SJSA1 (cell line): ENCODE measurements at places on chromosomes 2 and 18. TPM values are rescaled to one million over a fixed set of nuclear protein-coding genes. Genes with fewer than 3 reads are reported as not detected.

Gene CD8A
- not detected in 2 replicates for total RNA-seq

- DNase-seq = no peak
Measured at GRCh38 chr2:187435756-187436155, 12.3 kb downstream of the CALCRL start.

Gene EPB41L3
- 0.21 TPM in 1 of 2 replicates, not detected in the other for total RNA-seq

DNA sequence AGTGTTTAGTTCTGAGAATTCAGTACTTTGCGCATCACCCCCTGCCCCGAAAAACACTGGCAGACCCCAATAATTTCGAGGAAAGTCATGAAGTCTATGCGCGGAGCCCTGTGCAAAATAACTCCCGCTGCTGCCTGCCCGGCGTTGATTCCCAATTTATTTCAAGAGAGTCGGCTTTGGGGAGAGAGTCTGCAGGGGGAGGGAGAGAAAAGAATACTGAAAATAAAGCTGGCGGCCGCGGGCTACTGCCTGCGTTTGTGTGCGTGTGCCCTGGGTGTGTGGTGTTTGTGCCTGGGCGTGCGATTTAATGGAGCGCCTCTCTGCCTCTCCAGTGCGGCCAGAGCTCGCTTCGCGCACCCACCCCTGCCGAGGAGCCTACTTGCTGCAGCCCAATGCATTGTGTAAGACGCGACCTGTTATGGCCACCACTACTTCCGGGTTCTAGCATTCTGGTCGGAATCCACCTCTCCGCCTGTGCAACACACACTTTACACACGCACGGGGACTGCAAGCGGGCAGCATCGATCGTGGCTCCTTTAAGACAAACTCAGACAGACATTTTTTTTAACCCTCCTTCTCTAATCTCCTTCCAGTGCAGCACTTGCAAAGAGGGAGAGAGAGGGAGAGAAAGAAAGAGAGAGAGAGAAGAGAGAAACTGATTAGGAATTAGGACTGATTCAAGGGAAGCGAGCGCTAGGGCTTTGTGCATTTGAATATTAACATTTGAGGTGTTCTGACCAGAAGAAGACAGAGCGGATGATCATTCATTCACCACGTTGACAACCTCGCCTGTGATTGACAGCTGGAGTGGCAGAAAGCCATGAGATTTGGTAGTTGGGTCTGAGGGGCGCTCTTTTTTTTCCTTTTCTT, at the start of gene MEIS1:
Gene MEIS1 (plus strand): TSS at position 447 of the 870 bp plus-strand sequence. CDS start 732 bp downstream, outside the sequence.
- peak; percentile 90 for DNase-seq

- no peak for DNase-seq
Measured at GRCh38 chr2:79822136-79822535, 309.3 kb downstream of the CTNNA2 start.

Gene ANKRD30B
- not detected in 2 replicates for total RNA-seq

DNA sequence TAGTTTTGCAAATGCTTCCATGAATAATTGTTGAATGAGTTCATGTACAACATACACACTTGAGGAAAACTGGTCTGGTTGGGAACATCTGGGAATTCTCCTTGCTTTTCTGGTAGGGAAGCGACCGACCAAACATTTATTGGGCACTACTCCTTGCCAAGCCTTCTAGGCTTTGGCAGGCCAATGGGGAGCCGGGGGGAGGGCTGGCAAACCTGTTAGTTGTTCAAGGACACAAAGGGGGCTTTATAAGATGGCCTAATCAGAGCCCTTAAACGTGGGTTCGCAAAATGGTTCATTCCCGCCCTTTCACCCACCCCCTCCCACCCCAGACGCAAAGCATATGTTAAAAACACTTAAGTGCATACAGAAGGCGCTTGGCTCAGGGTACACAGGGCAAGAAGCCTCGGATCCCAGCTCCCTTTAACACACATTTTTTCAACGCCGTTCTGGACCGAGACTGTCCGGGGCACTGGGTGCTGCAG, 844 bp upstream of the VSNL1 start:
- peak; percentile 9 for DNase-seq

DNA sequence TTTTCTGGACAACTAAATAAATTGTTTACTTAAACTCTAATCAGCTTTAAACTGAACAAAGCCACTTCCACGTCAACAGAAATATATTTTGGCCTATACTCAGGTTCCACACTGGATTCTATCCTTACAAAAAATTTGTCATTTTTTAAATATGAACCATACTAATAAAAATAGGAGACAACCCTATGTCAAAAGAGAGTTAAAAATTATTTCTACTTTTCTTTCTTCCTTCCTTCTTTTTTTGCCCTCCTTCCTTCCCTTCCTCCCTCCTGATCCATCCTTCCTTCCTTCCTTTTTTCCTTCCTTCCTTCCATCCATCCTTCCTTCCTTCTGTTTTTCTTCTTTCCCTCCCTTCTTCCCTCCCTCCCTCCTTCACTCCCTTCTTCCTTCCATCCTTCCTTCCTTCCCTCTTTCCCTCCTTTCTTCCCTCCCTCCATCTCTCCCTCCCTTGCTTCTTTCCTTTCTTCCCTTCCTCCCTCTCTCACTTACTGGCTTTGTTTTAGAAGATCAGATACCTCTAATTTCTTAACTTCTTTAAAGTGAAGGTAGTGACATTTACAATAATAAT, 1444.9 kb downstream of the DPP10 start:
- no peak for DNase-seq

GRCh38 chr2:9407363-9407811, 15.9 kb downstream of the ITGB1BP1 start:
- DNase-seq = no peak

- DNase-seq = no peak
Measured at GRCh38 chr2:216555274-216555673, 56.6 kb downstream of the RPL37A start.

- no peak for DNase-seq
Measured at GRCh38 chr2:151379169-151379568, 21.8 kb downstream of the TNFAIP6 start.

Gene MRPS5
- total RNA-seq = 57.4 and 97.1 TPM in 2 replicates

GRCh38 chr2:219086196-219086595, 25.5 kb upstream of the IHH start:
- DNase-seq = no peak

Gene HOXD11
- total RNA-seq = not detected in 2 replicates

- no peak for DNase-seq
Measured at GRCh38 chr18:2655954-2656236, 369 bp downstream of the SMCHD1 start.

Gene CMPK2
- 0.55 and 3.1 TPM in 2 replicates for total RNA-seq

DNA sequence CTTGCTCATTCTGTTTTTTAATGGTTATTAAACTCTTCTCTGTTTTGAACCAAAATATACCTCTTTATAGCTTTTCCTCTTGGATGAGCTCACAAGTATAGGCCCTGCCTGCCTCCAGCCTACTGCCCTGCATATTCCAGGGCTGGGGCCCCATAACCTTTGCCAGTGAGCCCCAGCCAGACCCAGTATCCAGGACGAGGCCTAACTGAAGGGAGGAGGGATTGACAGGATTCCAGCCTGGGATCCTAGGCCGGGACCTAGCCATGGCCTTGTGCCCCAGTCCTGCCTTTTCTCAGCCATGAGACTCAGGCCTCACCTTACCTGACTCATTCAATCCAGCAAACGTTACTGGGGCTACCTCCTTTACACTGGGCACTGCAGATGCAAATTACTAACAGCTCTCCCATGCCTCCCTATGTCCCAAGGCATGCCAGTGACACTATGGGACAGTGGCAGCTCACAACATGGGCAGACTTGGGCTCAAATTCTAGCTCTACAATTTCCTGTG, 159.2 kb downstream of the DDX1 start:
- no peak for DNase-seq

GRCh38 chr18:21914739-21915319, 174.2 kb downstream of the MIB1 start:
- no peak for DNase-seq

- DNase-seq = no peak
Measured at GRCh38 chr18:21457179-21457535, 143.3 kb downstream of the ESCO1 start.

GRCh38 chr2:239947729-239948045, 77.5 kb downstream of the NDUFA10 start:
- no peak for DNase-seq

GRCh38 chr2:78757640-78758039, 267.9 kb upstream of the REG3G start:
- DNase-seq = no peak

DNA sequence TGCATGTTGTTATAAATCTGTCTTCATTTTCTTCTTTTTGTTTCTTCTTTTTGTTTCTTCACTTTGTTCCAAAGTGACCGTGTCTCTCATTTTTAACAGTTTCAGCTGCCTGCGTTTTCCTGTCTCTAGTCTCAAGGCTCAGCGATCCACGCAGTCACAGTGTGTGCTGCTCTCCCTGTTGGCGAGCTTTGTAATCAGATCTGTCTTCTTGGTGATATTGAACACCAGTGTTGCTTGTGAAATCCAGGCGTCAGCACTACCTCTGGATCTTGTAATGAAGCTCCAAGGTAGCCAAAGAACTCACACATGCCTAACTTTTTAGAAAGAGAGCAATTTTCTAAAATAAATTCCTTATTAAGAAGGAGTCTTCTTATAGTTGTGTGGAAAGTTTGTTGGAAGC, 13.2 kb downstream of the SNTG2 start:
- DNase-seq = no peak

DNA sequence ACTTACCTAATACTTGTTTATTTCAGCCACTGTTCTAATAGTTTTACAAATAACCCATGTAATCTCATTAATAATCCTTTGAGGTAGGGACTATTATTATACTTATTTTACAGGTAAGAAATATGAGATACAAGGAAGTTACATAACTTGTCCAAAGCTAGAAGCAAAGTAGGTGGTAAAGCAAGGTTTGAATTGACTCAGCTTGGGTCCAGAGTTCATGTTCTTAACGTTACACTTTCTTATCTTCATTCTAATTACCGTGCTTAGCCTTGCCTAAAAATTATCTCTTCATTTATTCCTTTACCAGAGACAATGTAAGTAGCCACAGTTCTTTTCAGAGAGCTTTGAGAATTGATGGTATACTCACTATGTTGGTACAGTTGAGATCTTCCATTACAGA, 743.6 kb downstream of the KCNJ3 start:
- no peak for DNase-seq

Gene KIF3C
- total RNA-seq = 5.3 and 5.4 TPM in 2 replicates
